ENCODE measurements at places on chromosomes 5 and 9. TPM values are rescaled to one million over a fixed set of nuclear protein-coding genes. Genes with fewer than 3 reads are reported as not detected.

- no peaks in the 10 kb centered on the region for H3K27me3 ChIP-seq
- H3K36me3 ChIP-seq: no peaks in the 10 kb centered on the region
- H3K27ac ChIP-seq: no peak overlapping the region
- DNase-seq: no peak
These were observed 5.9 kb upstream of the SLC6A18 start for GRCh38 chr5:1219098-1219767.

Gene FGF10
- total RNA-seq: 6.1 TPM

Gene NCBP1
- total RNA-seq: 33.0 TPM

Gene CNTNAP3
- total RNA-seq: 1.00 TPM

Gene TMEM171
- total RNA-seq: 1.3 TPM

- no peak for DNase-seq
- H3K4me1 ChIP-seq: no peaks in the 10 kb centered on the region
- no peak overlapping the region for H3K4me3 ChIP-seq
- H3K36me3 ChIP-seq: no peaks in the 10 kb centered on the region
These were observed 47.3 kb downstream of the CACNA1B start for GRCh38 chr9:137924761-137925369.

- DNase-seq: no peak
- H3K4me1 ChIP-seq: no peaks in the 10 kb centered on the region
- H3K36me3 ChIP-seq: no peaks in the 10 kb centered on the region
- H3K4me3 ChIP-seq: no peak overlapping the region
These were observed 196.2 kb downstream of the TARS1 start for GRCh38 chr5:33637011-33637410.

DNA sequence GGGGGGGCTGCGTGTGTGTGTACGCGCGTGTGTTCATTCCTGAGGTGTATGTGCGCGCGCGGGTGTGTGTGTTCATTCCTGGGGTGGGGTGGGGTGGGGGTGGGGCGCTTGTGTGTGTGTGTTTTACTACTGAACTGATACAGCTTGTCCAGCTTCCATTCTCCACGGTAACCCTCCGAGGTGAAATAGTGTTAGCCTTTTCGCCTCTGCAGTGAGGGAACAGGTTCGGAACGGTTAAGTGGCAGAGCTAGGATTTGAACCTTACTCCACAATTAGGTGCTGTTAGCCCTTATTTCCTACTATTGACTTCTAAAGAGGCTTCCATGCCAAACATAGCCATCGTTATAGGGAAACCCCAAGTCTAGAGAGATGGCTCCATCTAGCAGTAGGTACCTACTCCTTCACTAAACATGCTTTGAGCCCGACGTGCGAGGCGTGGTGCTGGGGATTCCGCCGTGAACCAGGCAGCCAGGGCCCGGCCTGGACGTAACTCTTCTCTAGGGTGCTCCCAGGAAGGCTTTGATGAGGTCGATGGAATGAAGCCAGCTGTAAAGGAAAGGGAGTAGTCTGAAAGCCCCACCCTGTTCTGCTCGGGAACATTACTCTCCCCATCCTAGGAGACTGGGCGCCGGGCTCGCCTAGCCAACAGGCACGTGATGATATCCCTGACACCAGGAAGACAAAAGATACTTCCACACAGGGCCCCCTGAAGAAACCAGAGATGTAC lies 782 bp upstream of the SKP1 start:
- no peaks in the 10 kb centered on the region for H3K27me3 ChIP-seq
- peak overlapping the region; percentile 100 for H3K27ac ChIP-seq
- no peaks in the 10 kb centered on the region for H3K36me3 ChIP-seq
- H3K4me3 ChIP-seq: peak overlapping the region; percentile 100
- peaks cover 26% of the 10 kb centered on the region for H3K4me1 ChIP-seq

Gene VLDLR
- 22.5 TPM for total RNA-seq

GRCh38 chr5:181237729-181238385 lies 5.8 kb downstream of the RACK1 start:
- DNase-seq: no peak
- no peaks in the 10 kb centered on the region for H3K27me3 ChIP-seq
- peaks cover 12% of the 10 kb centered on the region for H3K4me1 ChIP-seq
- H3K27ac ChIP-seq: no peak overlapping the region
- H3K36me3 ChIP-seq: peaks cover 13% of the 10 kb centered on the region
- no peak overlapping the region for H3K4me3 ChIP-seq
